Activated CD4-positive, alpha-beta T cell treated with anti-CD3 and anti-CD28 coated beads, Interleukin-2, amount 10 ng/mL, durations not matched to agents 7 days and 5 days (primary cell): ENCODE measurements at places on chromosomes 11 and 22. TPM values are rescaled to one million over a fixed set of nuclear protein-coding genes. Genes with fewer than 3 reads are reported as not detected.

The RAG1 gene
- 0.10 TPM for total RNA-seq

The MYO7A gene
- total RNA-seq: 0.07 TPM

The BBOX1 gene
- total RNA-seq: not detected

The C22orf31 gene
- total RNA-seq: not detected

The MPZL2 gene
- total RNA-seq: 5.5 TPM

DNA sequence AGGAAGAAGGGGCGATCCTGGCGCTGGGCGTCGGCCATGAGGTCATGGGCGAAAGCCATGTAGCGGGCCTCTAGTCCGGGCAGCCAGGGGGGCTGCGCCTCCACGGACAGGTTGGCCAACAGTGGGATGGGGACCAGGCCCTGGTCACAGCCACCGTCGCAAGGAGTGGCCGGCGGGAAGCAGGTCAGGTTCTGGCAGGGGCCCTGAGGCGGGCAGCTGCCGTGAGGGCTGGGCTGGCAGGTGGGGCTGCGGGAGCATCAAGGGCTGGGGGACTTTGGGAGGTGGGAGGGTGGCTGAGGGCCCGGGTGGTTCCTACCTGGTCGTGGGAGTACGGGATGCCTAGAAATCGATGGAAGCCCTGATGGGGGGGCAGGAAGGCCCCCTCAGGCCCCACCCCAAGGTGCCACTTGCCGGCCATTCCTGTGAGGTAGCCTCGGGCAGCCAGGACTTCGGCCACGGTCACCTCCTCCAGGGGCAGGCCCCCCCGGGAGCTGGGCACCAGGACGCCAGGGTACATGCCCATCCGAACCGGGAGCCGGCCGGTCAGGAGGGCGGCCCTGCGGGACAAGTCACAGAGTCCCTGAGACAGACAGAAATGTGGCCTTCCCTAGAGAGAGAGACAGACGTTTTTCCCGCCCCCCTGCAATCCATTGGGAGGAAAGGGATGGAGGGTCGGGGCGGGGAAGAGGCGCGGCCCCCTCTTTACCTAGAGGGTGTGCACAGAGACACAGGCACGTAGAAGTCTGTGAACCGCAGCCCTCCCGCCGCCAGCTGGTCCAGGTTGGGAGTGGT lies 906 bp downstream of the ARSA start:
- DNase-seq: no peak

DNA sequence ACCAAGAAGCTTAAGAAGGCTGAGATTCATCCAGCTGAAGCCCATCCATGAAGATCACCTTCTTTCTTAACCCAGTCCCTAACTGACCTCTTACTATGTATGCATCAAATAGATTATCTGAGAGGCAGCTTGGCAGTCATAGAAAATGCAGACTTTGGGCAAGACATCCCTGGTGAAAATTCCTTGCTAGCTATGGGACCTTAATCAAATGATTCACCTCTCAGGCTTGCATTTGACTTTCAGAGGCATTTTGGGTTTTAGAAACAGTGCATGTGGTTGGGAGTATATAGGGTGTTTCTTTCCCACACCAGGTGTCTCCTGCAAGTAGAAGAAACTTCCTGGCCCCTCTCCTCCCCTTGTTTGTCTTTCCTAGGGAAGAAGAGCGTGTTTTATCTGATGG lies 188.5 kb upstream of the ISX start:
- DNase-seq: no peak

GRCh38 chr11:124277804-124278203 lies 21.6 kb downstream of the OR8G5 start:
- DNase-seq: no peak

DNA sequence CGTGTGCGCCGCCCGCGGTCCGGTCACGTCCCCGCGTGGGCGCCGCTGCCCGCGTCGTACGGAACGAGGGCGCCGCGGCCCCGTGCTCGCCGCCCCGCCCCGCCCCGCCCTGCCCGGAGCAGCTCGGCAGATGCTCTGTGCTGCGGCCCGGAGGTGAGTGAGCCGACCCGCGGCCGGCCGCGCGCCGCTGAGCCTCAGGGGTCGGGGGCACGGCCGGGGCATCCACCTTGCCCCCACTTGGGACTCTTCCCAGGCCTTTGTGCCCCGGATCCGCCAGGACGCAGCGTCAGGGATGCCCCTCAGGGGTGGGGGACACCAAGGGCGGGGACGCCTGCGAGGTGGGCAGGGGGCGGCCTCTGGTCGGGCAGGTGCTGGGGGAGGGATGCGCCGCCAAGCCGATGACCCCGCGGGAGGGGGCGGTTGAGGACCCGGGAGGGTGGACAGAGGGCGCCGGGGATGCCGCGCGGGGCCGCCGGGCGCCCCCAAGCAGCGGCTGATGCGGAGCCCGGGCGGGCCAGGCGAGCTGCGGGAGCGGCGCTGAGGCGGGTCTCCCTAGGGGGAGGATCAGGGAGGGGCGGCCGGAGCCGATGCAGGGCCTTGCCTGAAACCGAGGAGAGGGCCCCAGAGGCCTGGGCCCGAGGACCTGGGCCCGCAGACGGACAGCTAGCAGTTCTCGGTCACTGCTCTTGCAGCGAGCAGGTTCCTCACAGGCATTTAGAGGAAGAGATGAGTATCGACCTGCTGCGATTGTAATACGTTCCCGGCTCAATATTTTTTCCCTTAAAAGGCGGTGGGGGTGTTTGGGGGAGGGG lies at the start of gene GNAZ:
GNAZ (plus strand) TSS at position 102 of the 812 bp plus-strand sequence. CDS start 25,177 bp downstream, outside the sequence.
- DNase-seq: no peak

GRCh38 chr11:2122907-2123627 lies 16.1 kb downstream of the IGF2 start:
- no peak for DNase-seq

DNA sequence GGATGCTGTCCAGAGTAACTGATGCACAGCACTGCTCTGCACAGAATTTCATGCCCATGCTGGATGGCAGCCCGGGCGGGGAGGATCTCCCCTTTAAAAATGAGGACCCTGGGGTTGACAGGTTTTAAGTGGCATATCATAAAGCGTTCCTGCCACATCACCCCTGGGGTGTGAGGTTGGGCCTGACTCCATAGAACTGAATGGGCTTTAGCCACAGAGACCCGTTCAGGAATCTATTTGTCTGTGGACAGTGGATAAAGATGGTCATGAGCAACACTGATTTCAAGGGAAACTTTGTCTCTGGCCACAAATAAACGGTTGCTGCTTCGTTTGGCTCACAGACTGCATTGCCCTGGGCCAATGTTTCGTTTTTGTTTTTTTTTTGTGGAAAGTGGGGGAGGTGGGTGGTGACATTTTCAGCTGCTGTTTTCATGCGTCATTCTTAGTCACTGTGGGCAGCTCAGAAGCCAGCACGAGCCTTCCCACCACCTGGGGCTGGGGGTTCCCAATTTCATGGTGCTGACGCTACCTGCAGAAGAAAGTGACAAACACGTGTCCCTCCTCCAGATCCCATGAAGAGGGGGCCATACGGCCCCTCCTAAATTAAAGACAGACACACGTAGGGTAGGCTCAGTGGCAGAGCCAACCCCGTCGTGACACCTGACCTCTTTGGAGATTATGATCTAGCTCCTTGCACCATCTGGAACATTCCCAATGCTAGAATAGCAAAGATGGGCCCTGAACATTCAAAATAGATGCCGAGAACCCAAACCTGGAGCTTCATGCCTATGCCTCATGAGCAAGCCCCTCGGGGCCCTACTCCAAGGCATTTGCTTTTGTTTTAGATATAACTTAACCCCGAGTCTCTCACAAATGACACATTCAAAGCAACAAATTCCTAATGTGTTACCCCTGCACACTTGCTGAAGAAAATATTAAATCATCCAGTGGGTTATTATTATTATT lies 54.8 kb upstream of the PHF21B start:
- no peak for DNase-seq

GRCh38 chr11:73463359-73463758 lies 87.2 kb downstream of the RELT start:
- no peak for DNase-seq

DNA sequence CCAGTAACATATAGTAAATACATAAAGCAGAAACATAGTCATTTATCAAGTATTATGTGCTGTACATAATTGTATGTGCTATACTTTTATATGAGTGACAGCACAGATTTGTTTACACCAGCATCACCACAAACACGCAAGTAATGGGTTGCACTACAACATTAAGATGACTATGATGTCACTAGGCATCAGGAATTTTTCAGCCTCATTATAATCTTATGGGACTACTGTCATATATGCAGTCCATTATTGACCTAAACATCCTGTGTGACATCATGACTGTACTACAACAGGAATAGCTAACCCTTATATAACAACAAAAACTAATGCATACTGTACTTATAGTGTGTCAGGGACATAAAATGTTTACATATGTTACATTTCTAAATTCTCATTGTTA lies 50.2 kb upstream of the IZUMO1R start:
- DNase-seq: no peak

DNA sequence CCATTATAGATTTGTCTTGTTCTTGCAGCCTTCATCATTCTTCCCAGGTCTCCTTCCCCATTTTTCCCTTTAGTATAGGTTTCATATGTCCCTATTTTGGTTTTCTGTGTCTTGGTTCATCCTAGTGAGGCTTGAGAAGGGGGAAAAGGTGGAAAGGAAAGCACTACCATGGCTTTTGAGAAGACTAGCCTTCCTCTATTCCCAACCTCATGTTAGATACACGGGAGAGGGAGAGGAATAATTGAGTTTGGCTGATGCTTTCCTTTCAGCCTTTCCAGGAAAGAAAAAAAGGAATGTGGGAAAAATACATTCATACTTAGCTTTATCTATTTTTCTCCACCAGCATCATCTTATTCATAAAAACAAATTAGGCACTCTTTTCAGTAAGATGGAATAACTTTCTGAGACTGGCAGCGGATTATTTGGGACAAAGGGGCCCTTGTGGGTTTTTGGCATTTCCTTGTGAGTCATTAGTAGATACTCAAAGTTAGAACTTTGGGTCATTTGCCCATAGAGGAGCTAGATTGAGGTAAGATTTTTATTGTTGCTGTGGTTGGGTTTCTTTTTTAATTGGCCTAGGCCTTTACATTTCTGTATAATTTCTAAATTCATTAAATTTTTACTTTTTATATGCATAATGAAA lies 23.8 kb downstream of the CAPRIN1 start:
- DNase-seq: no peak

DNA sequence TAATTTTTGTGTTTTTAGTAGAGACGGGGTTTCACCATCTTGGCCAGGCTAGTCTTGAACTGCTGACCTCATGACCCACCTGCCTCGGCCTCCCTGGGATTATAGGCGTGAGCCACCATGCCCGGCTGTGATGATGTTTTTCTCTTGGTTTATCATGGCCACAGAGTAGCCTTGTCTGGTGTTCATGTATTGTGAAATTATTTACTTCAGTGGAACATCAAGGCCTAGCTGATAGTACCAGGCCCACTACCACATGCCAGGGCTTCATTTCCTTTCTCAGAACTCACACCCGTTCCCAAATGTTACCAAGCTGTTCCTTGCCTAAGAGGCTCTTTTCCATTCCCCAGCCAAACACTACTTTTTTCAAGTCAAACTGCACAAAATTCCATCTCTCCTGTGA lies 6.1 kb upstream of the DDB2 start:
- no peak for DNase-seq

DNA sequence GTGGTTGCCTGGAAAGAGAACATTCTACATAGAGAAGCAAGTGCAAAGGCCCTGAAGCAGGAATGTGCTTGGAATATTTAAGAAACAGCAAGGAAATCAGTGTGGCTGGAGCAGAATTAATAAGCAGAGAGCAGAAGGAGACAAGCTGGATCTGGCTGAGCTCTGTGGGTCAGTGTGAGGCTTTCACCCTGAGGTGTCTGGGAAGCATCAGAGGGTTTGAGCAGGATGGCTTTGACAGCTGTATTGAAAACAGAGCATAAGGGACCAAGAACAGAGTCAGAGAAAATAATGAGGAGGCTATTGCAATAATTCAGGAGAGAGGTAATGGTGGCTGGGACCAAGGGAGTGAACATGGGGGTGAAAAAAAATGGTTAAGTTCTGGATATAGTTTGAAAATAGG lies 199.6 kb downstream of the NXPE2 start:
- no peak for DNase-seq

GRCh38 chr11:45385423-45385822 lies 99.3 kb upstream of the SYT13 start:
- DNase-seq: no peak

- no peak for DNase-seq
Observed at GRCh38 chr11:70169127-70169526, 34.0 kb upstream of the FADD start.

- DNase-seq: no peak
Observed at GRCh38 chr11:43937434-43938411, 4.7 kb upstream of the C11orf96 start.

GRCh38 chr22:17587629-17588028 lies 24.3 kb downstream of the SLC25A18 start:
- DNase-seq: no peak
